Endothelial cell of umbilical vein (primary cell): ENCODE measurements at places on chromosomes 2 and 18. TPM values are rescaled to one million over a fixed set of nuclear protein-coding genes. Genes with fewer than 3 reads are reported as not detected.

The CFC1 gene
- not detected in 2 replicates for polyA plus RNA-seq

The TSN gene
- 24.6 and 33.2 TPM in 2 replicates for polyA plus RNA-seq

The C1QL2 gene
- polyA plus RNA-seq: not detected in 2 replicates

The ICA1L gene
- 0.84 and 1.6 TPM in 2 replicates for polyA plus RNA-seq

The POU3F3 gene
- not detected in 2 replicates for polyA plus RNA-seq

The MC4R gene
- polyA plus RNA-seq: not detected in 2 replicates

The NEB gene
- 0.84 and 0.94 TPM in 2 replicates for polyA plus RNA-seq

The C2orf69 gene
- 1.7 and 2.0 TPM in 2 replicates for polyA plus RNA-seq

The CHMP3 gene
- polyA plus RNA-seq: 44.3 and 48.1 TPM in 2 replicates

The C2orf80 gene
- not detected in 2 replicates for polyA plus RNA-seq

The PTPRN gene
- not detected in 2 replicates for polyA plus RNA-seq

The ST6GAL2 gene
- not detected in 2 replicates for polyA plus RNA-seq

The C2orf92 gene
- polyA plus RNA-seq: 1.8 and 2.7 TPM in 2 replicates

The ZNF532 gene
- 38.9 and 42.3 TPM in 2 replicates for polyA plus RNA-seq
